ENCODE measurements at places on chromosomes 1 and 21.

DNA sequence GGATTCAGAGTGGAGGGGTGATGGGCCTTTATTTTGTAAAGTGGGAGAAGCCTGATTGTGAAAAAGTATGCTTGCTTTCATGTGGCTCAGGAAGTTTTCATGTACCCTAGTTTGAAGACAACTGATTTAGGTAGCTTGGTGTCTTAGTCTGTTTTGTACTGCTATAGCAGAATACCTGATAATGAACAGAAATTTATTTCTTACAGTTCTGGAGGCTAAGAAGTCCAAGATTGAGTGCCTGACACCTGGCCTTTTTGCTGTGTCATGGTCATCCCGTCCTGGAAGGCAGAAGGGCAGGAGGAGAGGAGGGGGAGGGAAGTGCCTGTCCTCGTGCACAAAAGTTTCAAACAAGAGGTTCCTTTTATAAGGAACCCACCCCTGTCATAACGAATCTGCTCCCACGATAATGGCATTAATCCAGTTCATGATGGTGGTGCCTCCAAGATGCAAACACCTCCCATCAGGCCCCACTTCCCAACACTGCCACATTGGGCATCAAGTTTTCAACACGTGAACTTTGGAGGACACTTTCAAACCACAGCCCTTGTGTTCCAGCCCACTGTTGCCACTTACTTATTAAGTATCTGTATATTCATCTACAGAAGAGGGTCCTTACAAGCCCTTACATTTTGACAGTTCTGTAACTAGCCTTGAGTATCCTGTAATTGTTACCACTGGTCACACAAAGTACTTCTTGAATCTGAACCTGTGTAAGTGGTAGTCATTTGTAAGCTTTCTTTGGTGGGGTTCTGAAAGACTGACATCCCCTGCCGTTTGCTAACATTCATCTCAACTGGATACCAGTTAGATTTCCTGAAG is 9.5 kb downstream of the UCK2 start:
- no peak for DNase-seq

DNA sequence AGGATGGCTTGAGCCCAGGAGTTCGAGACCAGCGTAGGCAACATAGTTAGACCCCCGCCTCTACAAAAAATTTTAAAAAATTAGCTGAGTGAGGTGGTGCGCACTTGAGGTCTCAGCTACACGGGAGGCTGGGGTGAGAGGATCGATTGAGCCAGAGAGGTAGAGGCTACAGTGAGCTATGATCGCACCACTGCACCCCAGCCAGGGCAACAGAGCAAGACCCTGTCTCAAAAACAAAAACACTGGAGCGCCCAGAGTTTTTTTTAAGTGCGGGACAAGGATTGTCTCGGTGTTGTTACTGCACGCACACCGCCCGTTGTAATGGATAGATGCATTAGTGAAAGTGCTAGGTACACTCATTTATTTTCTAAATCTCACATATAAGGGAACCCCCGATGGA is 37.1 kb downstream of the PIK3CD start:
- no peak for DNase-seq

DNA sequence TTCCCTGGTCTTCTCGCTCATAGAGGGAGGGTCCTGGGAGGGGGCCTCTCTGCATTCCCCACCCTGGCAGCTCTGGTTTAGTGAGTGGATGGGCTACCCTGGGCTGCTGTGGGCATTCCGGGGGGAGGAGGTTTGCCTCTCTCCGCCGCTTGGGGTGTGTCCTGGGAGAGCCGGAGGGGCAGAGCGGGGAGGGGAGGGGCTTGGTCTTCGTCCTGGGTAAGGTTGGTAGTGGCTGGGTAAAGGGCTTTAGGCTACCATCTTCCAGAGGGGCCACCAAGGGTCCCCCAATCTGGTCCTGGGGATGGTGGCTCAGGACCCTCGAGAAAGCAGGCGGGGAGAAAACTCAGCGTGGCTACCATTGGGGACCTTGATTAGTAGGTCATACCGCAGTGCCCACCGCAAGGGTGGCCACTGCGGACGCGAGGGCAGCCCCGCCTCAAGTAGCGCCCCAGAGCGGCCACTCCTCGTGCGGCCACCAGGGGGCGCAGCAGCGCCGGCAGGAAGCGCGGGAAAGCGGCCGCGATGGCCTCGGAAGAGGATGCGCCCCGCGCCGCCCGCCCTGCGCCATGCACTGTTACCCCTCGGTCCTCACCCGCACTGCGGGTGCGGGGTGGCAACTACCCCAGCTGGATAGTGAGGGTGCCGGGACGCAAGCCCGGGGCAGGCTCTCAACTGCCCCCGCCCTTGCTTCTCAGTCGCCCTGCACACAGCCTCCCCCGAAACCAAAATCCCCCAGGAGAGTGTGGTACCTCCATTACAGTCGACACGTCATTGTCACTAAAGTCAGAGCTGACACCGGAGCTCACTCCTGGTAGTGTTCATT is 44.1 kb upstream of the SLC25A33 start:
- peak; percentile 47 for DNase-seq

- DNase-seq = no peak
Observed at GRCh38 chr1:179166663-179167417, 62.6 kb downstream of the ABL2 start.

- DNase-seq = no peak
Observed at GRCh38 chr1:175808999-175809398, 65.6 kb upstream of the TNR start.

DNA sequence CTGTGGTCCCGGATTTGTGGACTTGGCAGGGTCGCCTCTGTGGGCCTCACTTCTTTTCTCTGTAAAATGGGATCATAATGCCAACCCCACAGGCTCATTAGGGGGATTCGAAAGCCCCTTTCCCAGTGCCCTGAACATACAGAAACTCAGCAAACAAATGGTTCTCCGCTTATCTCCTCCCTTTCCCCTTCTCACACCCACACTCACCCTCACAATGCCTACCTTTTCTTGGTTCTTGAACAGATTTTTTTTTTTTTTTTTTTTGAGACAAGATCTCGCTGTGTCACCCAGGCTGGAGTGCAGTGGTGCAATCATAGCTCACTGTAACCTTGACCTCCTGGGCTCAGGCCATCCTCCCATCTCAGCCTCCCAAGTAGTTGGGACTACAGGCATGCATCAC is 175.7 kb downstream of the KAZN start:
- DNase-seq = no peak
